Activated T-helper 2 cell treated with anti-CD3 and anti-CD28 coated beads, Interferon-gamma antibody, Interleukin-2, Interleukin-4, amounts not matched to agents 10 μg/mL and 5 μg/mL and 100 μg/mL, durations not matched to agents 14 hours and 24 hours and 36 hours (primary cell): ENCODE measurements at places on chromosomes 6 and 20. TPM values are rescaled to one million over a fixed set of nuclear protein-coding genes. Genes with fewer than 3 reads are reported as not detected.
A peak's percentile ranks its signal among the peaks of the same experiment; 100 is the strongest.

The GSTA2 gene
- total RNA-seq, result not detected in 2 replicates

- no peak for DNase-seq
These were observed 14.4 kb upstream of the GJE1 start for GRCh38 chr6:142118328-142118727.

- DNase-seq, result peak; percentile 25
These were observed 53.4 kb upstream of the TBXT start for GRCh38 chr6:166221040-166221439.

DNA sequence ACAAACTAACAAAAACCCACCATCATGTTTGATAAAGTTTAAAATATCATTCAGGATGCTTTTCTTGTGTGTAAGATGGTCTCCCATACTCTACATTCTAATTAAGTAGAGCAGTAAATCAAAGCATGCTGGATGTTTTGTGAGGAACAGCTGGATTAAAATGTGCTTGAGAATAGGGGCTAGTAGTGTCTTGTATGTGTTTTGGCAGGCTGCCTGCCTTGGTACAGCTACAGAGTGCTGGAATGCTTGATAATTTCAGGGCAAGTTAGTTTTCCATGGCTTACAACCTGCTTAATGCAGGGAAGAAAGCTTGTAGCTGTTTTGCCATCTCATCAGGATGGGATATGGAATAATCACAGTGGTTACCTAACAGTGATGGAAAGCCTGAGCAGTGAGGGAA lies 636.6 kb upstream of the MMS22L start:
- DNase-seq, result no peak
